IPS DF 19.7 (cell line): ENCODE measurements at places on chromosomes 16 and 17.

DNA sequence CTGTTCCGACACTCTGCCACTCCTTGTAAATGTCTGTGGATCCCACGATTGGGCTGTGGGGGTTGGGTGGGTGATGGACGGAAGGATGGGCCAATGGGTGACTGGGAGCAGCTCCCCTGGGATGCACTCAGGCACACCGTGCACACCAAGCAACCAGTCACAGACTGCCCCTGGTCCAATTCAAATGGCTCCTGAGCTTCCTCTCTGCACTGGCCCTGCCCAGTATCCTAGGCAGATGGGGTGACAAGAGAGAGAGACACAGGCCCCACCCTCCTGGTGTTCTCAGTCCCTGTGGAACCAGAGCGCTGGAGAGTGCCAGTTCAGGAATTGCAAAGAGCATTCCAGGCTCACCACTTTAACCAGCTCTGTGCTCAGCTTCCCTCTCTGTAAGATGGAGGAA is 32.8 kb downstream of the BEAN1 start:
- peak; percentile 73 for DNase-seq

DNA sequence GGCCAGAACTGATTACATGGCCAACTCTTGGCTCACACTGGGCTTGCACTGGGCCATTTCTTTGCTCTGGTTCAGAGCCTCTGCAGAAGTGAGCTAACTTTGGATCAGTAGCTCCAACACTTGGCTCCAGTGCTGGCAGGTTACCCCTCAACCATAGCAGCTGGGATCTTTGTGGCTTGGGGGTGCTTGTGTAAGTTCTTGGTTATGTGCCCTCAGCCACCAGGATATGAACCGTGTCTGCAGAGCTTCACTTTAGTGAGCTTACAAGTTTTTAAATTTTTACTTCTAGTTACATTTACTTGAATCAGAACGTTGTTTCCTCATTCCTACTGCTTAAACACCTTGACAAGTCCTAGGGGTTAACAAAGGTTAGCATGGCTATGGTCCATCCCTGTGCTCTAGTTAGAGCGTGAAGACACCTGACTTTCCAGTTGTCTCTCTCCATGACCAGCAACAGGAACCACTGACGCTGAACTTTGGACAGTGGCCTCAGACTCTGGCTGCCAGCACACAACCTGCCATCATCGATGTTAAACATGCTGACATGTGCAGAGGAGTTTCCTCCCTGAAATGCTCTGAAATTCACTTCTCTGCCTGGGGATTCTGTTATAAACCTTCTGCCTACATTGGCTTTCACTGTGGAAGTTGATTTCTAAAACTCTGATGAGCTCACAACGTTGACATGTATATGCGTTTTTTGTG is 4.1 kb downstream of the PDF start:
- no peak for DNase-seq

GRCh38 chr16:12171206-12171605 is 194.7 kb downstream of the SNX29 start:
- DNase-seq: no peak

DNA sequence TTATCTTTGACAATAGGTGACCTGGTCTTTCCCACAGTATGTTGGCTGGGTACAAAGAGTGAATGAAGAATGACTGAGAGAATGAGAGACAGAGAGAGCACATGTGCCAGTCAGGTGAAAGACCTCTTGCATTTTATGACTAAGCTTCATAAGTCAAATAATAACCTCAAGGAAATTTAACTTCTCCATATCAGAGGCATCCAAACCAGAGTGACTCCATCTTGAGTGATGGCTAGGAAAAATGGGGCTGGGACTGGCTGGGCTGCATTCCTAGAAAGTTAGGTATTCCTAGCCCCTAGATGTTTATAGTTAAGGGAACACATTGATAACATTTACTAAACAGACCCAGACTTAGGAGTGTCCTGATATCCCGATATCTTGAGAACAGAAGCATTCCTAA is 3.9 kb upstream of the RBL2 start:
- no peak for DNase-seq

GRCh38 chr17:76240461-76241203 is at the start of gene RNF157:
Gene RNF157, minus strand, starts transcription at chr17:76240493. Its CDS starts 253 bp downstream, at chr17:76240240.
- no peak for DNase-seq

GRCh38 chr17:78640700-78641099 is 63.5 kb upstream of the DNAH17 start:
- DNase-seq: no peak

GRCh38 chr16:70685938-70686375 is at the start of gene MTSS2:
Gene MTSS2, minus strand, starts transcription at chr16:70686053. Its CDS starts 262 bp downstream, at chr16:70685791.
- DNase-seq: no peak

DNA sequence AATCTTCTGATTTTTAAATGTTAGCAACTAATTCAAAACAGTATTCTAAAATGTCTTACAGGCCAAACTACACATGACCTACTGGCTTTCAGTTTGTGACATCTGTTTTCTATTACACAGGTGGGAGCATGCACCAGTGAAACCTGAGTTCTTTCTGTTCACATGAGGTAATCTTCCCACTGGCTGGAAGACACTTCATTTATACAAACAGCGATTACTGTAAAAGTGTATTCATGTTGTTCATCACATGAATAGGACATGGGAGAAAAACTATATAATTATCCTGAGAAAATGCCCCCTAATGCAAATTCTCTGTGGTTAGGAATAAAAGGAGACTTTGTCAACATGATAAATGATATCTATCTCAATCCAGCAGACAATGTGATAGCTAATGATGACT is 11.1 kb upstream of the PIK3R5 start:
- no peak for DNase-seq

GRCh38 chr17:78963378-78963777 is 16.3 kb downstream of the LGALS3BP start:
- no peak for DNase-seq

DNA sequence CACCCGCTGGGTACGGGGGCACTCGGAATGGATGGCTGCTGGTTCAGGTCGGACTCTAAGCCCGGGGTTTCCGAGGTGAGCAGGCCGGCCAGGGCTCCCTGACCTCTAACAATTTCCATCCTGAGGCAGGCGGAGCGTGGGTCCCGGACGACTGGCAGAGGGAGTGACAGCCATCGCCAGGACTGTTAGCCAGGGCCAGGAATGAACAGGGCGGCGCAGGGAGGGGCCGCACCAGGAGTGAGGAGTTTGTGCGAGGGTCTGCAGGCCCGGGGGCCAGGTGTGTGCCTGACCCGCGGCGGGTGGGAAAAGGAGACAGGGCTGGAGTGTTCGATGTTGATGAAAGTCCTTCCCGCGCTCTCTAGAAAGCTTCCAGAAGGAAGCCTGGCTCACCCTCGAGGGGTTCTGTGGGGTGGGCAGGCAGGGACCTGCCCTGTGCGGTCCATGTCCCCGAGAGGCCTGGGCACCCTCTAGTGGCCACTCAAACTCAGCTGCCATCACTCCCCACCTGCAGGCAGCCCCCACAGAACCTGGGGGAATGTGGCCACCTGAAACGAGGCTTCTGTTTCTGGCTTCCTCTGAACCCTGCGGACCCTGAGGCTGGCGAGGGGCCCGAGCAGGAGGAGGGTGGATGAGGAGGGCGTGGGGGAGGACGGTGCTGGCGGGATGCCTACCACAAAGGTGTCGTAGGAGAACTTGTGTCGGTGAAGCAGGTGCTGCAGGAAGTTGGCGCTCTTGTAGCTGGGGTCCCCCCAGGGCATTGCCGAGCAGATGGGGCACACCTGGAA is 8.2 kb downstream of the RNF166 start:
- DNase-seq: no peak

- DNase-seq: no peak
Observed at GRCh38 chr17:44359458-44360143, 4.1 kb downstream of the FAM171A2 start.

- DNase-seq: no peak
Observed at GRCh38 chr17:76353004-76353598, 615 bp downstream of the PRPSAP1 start.

DNA sequence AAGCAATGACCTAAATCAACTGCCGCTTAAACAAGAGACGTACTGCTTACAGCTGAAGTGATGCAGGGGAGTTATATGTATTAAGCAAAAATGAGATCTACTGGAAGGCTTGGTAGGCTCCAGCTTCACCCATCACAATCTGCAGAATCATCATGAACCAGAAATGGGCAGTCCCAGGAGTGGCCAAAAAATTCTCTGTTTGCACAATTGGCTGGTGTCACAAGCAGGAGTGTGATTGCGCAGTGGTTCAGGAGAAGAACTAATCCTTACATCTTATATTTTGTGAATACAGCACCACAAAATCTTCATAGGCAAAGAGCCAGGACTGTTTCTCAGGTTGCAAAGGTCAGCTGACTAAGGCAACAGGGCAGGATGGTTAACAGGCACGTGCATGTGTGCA is 75.9 kb downstream of the CES1 start:
- DNase-seq: no peak

DNA sequence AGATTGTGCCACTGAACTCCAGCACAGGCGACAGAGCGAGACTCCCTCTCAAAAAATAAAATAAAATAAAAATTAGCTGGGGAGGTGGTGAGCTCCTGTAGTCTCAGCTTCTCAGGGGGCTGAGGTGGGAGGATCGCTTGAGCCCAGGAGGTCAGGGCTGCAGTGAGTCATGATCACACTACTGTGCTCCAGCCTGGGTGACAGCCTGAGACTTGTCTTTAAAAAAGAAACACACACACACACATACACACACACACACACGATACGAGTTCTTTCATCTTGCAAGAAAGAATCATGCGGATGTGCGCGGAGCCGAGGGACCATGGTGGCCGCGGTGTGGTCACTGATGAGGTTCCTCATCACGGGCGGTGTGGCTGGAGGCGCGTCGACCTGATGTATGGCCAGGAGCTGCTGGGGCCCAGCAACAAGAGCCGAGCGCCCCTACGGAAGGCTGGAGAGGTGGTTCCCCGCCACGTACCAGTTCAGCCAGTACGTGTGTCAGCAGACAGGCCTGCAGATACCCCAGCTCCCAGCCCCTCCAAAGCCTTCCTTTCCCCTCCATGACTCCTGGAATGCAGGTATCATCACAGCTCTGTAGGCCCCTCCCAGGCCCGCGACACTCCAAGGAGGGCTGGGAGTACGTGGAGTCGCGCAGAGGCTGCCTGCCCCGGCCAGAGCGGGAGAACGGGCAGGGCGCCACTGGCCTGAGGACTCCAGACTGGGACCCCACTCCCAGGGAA is 20.7 kb downstream of the NXN start:
- no peak for DNase-seq

- DNase-seq: no peak
Observed at GRCh38 chr17:14209215-14209614, 27.4 kb downstream of the CDRT15 start.

DNA sequence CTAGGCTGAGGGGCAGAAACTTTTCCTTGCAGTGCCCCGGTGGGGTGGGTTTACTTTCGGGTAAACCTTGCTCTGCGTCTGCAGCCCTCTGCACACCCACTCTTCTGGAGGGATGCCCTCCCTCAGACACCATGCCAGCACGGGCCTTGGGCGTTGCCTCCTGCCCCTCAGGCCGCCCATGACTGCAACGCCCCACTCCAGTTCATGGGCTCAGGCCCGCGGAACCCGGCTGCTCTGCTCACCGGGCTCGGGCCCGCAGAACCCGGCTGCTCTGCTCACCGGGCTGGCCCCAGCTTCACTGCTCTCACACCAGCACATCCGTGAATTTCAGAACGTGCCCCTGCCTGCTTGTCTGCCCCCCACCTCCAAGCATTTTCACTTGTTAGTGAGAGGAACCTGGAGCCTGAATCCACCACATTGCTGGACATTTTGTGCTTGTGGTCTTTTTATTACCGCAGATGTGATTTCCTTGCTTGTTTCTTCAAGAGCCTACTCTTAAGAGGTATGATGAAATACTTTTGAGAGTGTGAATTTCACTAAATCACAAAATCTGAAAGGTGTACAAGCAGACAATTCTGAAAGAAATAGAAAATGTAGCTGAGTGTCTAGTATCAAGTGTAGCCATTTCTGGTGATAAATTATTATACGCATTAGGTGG is 130.9 kb downstream of the RPTOR start:
- DNase-seq: no peak

GRCh38 chr16:906296-906695 is 64.5 kb downstream of the LMF1 start:
- DNase-seq: no peak
